Kidney (tissue), 22 donors: ENCODE measurements at places on chromosomes 11 and 22. TPM values are rescaled to one million over a fixed set of nuclear protein-coding genes. Genes with fewer than 3 reads are reported as not detected.

The CSTF3 gene
- 28.5 TPM for total RNA-seq

GRCh38 chr11:44574610-44575287 lies 9.3 kb downstream of the CD82 start:
- no peak for DNase-seq

DNA sequence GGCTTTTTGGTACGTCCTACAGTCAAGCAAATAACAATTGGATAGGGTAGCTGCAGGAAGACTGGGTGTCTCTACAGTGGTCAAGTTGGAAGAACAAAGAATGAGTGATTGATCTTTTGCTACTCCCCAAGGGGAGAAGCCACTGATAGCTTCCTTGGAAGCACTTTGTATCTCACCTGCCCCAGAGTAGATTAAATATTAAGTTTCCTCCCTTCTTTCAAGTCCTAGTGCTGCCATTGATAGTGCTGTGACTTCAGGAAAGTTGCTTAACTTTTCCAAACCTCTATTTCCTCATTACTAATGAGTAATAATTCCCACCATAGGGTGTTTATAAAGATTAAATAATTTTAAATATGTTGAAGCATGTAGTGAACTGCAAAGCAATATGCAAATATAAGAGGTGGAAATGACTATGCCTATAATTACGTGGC lies 35.6 kb upstream of the EHF start:
- no peak for DNase-seq

The GPHA2 gene
- not detected for total RNA-seq

- peak; percentile 70 for DNase-seq
Observed at GRCh38 chr11:57648801-57649735, 644 bp downstream of the YPEL4 start.

DNA sequence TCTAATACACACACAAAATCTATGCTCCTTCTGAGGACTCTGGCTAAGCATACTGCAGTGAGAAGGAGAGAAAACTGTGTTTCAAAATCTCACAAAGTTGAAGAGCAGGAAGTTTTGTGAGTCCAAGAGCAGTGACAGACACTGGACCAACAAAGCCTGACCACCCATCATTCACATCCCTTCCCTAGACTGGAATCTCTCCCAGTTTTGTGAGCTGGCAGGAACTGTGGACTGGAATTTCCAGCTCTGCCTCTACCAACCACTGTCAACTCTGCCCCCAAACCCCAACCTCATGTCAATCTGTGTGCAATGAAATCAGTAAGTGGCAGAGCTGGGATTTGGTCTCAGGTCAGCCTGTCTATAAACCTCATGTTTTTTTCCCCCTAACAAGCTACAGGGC lies 112.6 kb downstream of the ARL14EP start:
- DNase-seq, result no peak
